NK-92 treated with Interleukin-12 subunit alpha and Interleukin-12 subunit beta, amount 100 ng/mL, for 24 hours (cell line): ENCODE measurements at places on chromosomes 3 and 15.

DNA sequence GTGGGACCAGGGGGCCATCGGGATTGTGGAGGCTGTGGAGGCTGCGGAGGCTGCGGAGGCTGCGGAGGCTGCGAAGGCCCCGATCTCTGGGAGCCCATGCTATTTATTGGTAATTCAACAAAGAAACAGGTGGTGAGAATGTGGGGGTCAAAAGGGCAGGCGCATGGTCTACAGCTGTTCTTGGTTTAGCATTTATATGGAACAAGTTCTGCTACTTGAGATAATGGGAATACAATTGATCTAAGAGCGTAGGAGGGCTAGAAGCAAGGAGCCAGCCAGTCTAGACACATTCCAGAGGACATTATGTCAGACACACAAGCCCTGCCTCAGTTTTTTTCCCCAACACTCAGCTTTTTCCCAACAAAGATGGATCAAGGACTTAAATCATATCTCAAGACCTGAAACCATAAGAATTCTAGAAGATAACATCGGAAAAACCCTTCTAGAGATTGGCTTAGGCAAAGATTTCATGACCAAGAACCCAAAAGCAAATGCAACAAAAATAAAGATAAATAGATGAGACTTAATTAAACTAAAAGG lies 20.1 kb downstream of the C3orf80 start:
- DNase-seq, result no peak

DNA sequence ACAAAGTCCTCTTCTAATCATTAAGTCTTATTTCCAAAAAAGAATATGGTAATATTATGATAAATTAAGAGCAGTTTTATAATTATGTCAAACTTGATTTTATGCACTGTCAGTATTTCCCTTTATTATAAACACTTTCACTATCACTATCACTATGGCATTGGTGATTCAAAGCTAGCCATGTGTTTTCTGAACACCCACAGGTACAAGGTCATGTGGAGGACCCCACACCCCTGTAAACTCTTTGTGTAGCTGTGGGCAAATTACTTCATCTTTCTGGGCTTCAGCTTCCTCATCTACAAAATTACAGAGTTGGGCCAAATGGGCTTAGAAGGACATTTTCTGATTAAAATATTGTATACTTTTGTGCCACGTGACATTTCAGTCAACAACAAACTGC lies 41.7 kb downstream of the FBXL22 start:
- no peak for DNase-seq

GRCh38 chr3:30044515-30044914 lies 561.9 kb upstream of the TGFBR2 start:
- no peak for DNase-seq

- no peak for DNase-seq
These were observed 189.1 kb downstream of the GOLGA6L6 start for GRCh38 chr15:20352241-20353200.

DNA sequence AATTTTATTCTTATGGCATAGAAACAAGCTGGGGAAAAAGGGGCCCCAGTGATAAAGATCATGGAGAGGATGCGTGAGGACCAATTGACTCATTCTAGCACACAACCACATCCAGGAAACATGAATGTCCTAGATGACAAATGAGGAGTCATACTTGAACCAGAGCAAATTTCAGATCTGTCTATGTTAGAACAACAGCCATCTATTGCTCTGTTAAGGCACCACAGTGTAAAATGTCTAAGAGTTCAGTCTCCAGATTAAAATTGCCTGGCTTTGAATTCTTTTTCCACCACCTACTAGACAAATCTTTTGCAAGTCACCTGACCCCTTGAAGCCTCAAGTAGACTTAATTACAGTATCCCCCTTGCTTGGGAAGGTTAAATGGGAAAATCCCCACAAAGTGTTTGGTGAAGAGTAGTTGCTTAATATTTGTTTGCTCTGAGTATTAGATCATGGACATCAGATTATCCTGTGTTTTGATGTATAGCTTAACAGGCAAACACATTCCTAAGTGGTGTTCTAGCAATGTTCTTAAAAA lies 258.7 kb upstream of the TGFBR2 start:
- no peak for DNase-seq

- peak; percentile 61 for DNase-seq
These were observed 111.7 kb downstream of the LMLN start for GRCh38 chr3:198071602-198072287.

DNA sequence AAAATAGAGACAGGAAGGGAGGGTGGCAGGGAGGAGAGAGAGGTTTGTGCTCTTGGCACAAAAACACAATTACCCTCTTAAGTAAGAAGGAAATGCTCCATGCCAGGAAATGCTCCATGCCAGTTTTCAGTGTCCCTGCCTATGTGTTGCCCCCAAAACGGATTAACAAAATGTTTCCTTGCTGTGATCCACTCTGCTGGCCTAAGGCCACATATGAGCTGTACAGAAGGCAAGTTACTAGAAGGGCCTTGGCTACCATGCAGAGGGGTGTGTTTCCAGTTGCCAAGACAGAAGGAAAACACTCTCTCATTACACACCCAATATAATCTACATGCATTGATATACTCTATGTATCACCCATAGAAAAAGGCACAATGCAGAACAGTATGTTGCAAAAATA lies 98.2 kb upstream of the PTPRG start:
- no peak for DNase-seq

DNA sequence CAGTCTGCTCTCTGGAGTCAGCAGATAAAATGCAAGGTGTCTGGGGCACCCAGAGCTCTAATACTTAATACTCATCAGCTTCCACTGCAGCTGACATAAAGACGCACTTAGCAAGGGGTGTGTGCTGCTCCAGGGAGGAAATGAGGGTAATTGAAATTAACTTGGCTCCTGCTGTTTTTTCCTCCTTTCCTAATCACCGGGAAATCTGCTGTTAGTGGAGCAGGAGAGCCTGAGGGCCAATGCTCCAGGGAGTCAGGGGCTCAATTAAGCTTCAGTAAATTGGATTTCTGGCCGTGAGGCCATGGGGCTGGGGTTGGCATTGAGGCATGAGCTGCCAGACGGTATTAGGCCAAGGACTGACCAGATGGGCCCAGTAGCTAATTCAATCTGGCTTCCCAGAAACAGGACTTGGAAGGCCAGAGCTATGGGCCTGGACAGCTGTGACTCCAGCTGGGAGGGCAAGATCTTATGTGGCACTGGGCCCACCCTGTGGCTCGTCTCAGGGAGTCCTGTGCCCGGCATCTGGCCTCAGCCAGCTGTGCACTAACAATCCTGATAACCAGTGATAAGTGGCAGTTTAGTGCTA lies 30.7 kb upstream of the CHRNB4 start:
- DNase-seq, result no peak

DNA sequence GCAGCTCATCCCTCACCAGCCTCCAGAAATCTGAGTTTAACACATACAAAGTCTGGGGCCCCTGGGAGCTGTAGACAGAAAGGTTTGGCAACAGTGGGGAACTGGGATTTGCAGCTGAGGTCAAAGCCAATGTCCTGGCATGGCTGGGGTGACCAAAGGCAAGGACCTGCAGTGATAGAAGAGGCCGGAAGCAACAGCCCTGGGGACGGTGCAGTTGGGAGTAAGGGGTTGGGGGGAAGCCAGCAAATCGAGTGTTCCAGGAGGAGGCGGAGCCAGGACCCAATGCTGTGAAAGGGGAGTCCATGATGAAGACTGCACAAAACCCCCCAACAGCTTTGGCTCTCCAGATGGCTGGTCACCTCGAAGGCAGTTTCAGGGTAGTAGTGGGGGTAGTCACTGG lies 74.1 kb upstream of the SPATA12 start:
- DNase-seq, result no peak

DNA sequence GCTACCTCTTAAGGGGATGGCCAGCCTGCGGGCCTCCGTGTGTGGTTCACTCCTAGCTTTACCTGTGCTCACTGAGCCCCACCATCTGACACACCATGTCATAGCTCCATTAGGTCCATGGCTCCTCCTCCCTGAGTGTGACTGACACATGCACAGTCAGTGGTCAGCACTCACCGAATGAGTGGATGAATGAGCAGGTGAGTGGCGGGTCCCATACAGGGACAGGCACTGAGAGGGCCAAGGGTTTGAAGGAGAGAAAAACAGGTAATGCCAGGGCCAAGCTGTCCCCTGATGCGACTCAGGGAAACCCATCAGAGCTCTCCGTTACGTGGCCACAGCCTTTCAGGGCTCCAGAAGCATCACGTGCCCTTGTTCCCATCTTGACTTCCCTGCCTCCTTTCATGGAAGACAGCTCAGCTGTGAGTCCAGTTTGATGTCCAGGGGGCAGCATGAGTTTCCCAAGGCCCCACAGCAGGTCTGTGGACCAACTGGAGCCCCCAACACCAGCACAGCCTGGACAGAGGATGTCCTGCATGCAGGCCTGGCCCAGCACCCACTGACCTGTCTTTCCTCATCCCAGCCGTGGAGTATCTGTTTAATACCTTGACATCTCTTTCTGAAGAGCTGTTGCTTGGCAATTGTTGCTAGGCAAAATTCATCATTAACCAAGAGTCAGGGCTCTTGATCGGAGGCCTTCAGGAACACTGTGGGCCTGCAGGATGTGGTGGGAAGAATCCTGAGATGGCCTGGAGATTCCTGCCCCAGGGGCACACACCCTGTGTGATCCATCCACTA lies 84.4 kb downstream of the PLXNA1 start:
- no peak for DNase-seq

DNA sequence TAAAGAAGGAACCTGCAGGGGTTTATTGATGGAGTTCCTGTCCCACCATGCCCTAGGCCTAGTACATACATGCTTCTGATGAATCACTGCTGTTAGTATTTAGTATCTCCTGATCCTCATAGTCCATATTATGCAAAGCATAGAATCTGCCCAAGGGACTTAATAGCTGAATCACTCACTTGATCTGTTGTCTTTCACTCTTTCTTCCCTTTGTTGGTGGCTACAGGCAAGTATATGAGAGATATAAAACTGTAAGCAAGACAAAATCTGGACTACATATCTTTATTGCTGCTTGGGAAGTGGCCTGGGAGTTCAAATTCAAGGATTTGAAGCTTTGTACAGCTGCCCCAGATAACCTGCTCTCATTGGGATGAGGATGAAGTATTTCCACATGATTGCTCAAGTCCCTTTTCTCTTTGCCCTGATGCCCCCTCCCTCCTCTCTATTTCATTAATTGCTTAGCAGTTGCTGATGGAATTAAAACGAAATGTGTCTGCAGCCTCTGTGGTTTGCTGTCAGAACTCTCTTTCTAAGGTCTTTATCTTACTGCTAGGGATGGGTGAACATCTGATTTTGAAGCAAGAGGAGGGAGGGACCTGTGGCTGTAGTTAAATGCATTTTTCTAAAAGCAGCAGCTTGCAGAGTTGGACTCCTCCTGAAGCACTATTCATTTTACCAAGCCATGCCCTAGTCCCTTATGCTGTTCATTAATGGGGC lies 114.1 kb downstream of the ZNF609 start:
- DNase-seq, result no peak

DNA sequence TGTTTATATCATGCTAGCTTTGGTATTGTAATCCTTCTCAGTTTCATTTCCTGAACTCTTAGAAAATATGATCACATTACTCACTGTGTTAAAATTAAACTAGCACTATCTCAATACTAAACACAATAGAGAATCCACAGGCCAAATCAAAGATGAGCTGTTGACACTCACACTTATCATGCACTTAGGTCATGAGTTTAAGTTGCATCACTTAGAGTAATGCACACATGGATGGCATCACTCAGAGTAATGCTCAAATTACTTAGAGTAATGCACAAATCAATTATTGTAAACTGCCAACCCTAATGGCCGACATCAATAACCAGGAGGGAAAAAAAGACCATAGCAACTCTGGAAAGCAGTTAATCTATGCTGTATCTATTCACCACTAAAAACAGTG lies 40.0 kb upstream of the MCF2L2 start:
- no peak for DNase-seq

- DNase-seq, result no peak
These were observed 11.3 kb downstream of the MITF start for GRCh38 chr3:69750549-69750948.

DNA sequence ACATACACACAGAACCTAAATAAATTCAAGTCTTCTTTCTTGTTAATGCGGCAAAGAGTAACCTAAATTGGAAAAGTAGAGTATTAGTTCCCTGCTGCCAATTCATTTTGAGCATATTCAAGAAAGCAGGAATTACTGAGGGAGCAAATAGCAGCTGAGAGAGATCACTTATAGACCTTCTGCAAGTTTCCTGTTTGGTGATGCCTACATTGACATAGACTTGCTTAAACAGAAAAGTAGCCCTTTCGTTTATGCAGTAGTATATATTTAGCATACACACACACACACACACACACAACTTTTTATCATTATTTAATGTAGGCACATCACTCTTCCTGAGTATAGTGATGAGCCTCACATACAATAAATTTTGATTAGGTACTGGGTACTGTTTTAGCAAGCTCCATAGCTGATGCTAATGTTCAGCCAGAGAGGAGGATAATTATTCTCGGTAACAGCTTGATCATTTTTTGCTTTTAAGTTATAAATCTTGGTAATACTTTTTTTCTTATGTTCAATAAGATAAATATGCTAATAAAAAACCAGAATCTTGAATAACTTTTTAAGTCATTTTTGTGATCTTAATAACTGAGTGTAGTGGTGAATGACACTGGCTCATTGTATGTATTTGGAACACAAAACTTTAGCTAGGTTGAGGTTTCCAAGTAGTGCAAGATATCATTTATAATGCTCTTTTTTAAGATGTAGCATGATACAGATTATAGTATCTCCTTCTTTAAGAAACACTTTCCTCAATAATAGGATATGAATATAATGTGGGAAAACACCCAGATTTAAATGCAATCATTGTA lies 174.7 kb downstream of the MBNL1 start:
- DNase-seq, result no peak

GRCh38 chr15:76994971-76995945 lies at the start of gene PSTPIP1:
PSTPIP1 (plus strand) TSS chr15:76995126; CDS start chr15:76995574, 448 bp downstream.
- DNase-seq, result peak; percentile 75

DNA sequence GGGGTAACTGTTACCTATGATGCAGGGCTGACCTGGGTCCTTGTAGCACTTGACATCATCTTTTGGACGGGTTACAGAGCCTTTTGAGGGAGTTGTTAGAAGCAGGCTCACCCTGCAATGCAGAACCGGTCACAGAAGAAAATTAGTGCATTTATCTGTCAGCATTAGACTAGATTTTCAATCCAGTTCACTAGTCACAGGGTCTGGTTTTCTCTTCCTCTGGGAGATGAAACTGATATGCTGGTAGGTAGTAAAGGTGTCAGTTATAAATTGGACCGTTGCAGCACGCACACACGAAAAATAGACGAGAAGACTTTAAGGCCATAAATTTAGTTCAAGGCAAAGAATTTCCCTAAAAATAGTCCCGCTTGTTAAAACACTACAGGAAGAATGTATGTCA lies 532.3 kb upstream of the ATP11B start:
- DNase-seq, result no peak

DNA sequence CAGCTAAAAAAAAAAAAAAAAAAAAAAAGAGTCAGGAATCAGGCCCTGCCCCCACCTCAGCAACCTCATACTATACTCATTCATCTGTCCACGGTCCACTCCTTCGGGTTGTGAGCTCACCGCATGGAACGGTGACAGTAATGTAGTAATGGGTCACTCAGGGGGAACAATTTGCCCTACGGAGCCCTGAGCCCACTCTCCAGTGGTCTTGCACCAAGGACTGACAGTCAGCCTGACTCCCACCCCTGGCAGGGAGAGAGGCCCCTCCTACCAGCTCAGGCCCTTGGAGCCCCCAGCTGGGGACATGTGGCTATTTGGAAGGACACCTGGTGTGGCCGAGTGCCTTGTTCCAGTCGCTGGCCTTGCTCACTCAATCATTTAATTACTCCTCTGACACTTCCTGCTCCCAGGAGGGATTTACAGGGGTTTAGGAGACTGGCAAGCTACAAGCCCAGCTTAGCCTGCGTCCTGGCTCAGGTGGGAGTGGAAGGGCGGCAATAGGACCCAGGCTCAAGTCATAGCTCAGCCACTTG lies 19.9 kb upstream of the CACNA2D2 start:
- no peak for DNase-seq

GRCh38 chr15:75023872-75024636 lies 664 bp downstream of the PPCDC start:
- DNase-seq, result no peak
